ENCODE measurements at places on chromosomes 6 and 20.

DNA sequence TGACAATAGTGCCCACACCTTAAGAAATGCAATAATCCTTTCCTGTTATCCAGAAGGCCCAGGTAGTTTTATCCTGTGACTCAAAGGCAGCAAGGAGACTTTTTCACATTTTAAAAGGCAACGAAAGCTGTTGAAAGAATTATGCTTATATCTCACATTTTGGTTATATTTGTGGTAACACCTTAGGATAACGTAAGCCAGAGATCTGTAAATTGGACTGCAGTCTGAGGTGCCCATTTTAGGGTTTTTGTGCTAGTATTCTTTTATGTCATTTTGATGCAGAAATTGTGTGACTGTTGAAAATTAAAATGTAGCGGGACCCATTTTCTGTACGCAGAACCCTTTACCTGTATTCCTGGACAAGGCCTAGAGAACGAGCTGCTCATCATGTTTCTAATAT, 24.3 kb upstream of the MTHFD1L start:
- DNase-seq = no peak

DNA sequence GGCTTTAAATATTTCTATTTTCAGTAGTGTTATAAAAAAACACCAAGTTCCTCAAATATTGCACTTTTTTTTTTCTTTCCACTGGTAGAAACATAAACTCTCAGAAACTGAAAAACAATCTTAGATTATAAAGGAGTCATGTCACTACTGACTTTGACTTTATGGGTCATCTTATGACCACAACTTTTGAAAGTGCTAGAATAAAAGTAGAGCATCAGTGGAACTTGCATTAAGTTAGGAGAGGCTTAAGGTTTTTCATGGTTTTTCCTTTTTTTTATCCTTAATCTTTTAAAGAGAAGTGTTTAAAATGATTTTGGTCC, 56.6 kb upstream of the SUPT3H start:
- no peak for DNase-seq

- no peak for DNase-seq
These were observed 11.2 kb downstream of the COL9A3 start for GRCh38 chr20:62828051-62828450.

GRCh38 chr6:163151212-163151611, 263.3 kb upstream of the QKI start:
- no peak for DNase-seq

- no peak for DNase-seq
These were observed 57.5 kb downstream of the ILRUN start for GRCh38 chr6:34638834-34639736.

GRCh38 chr6:93915961-93916360, 496.6 kb upstream of the EPHA7 start:
- no peak for DNase-seq

DNA sequence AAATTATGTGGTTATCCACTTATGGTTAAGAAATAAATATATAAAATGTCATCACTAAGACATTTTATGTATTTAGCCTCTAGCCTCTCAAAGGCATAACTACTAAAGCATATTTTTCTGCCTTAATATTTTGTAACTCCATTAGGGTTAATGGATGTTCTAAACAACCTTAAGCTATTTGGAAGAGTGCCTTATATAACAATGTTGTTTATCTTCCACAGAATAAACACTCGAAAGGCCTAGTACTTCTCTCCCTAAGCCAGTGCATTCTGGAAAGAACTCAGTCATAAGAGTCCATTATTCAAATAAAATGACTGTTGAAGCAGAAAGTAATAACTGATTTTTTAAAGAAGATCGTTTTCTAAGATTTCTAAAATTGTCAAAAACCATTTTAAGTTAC, 15.0 kb upstream of the PRIM2 start:
- no peak for DNase-seq

DNA sequence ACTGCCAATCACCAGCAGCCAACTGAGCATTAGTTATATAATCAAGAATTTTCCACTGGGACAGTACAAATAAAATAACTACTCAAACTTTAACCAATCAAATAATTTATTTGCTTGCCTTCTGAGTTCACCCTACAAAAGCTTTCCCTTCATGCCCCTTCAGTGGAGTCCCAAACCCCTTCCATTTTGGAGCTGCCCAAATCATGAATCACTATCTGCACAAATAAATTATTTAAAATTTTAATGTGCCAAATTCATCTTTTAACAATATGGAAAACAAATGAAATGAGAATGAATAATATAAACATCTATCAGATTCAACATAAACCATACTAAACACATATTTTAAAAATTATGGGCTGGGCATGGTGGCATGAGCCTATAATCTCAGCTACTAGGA, 85.9 kb downstream of the KIF13A start:
- no peak for DNase-seq

DNA sequence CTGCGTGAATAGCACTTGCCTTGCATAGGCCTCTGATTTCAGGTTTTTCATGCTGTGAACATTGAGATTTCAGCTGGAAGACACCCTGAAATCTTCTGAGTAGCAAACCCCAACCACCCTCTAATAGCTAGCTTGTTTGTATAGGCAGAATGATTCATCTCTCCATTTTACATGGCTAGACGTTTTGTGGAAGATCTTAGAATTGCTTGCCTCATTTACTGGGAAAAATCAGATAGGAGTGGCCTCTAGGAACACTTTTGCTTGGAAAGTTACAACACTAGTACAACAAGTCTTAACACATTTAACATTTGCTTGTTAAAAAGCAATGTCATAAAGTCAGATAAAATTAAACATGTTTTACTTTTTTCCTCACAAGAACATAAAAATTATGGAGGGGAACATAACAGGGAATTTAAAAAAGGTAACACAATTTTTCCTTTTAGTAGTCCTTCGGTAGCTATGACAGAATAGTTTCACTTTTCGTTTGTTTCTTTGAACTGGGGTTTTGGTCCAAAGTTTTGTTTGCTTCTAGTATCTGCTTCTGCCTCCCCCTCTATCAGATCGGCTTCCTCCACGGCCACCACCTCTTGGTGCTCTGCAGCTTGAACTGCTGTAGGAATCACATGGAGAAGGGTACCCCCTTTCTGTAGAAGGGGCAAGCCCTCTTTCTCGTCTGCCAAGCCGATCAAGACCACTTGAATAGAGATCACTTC, 102.2 kb upstream of the PTCHD4 start:
- DNase-seq = no peak

DNA sequence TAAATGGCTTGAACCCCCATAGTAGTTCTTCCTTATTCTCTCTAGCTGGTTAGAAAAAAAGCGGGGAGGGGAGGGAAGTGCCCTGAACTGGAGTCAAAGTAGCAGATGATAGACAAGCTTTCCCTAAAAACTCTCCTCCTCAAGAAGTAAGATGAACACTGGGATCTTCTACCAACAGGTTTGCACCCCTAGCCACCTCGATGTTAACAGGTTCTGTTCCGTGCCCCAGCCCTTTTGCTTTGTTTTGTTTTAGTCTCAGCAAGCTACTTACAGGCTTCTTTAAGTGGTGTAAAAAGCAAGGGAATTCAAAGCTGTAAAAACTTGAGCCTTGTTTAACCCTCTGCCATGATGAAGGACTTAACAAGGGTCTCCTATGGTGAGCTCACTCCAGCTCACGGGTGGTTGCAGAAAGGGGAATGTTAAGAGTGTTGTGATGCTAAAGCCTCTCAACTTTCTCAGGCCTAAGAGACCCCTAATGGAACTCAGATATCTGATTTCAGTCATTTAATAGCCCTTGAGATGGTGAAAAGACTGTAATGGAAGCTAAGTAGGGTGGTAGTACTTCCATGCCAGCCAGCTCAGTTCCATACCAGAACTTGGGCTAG, 106.0 kb downstream of the FOXO3 start:
- no peak for DNase-seq

DNA sequence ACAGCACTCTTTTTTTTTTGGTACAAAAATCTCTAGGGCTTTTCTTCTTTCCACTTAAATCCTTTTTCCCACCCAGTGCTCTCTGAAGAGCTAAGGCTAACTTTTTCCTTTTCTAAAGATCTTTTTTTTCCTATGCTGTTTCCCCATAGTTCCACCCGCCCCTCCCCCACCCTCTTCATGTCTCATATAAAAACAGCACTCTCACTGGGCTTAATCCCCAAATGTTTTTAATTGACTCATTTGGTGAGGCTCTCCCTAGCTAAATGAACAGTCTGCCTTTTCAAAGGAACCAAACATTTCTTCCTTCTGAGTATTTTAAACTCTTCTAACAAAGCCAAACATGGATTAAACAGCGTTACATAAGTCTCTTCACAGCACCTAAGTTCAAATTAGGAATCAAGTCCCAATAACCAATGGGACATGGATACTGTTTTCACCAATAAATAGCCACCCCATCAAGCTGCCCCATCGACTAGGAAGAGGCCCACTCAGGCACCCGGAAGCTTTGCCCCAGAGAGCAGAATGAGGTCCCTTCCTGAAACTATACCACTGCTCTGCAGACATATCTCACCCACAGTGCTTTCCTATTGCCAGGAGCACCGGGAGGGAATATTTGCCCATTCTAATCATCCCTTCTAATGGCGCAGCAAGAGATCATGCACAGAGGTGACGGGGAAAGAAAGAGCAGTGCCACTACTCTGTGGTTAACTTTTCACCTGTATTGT, 63.7 kb downstream of the ATXN1 start:
- no peak for DNase-seq

DNA sequence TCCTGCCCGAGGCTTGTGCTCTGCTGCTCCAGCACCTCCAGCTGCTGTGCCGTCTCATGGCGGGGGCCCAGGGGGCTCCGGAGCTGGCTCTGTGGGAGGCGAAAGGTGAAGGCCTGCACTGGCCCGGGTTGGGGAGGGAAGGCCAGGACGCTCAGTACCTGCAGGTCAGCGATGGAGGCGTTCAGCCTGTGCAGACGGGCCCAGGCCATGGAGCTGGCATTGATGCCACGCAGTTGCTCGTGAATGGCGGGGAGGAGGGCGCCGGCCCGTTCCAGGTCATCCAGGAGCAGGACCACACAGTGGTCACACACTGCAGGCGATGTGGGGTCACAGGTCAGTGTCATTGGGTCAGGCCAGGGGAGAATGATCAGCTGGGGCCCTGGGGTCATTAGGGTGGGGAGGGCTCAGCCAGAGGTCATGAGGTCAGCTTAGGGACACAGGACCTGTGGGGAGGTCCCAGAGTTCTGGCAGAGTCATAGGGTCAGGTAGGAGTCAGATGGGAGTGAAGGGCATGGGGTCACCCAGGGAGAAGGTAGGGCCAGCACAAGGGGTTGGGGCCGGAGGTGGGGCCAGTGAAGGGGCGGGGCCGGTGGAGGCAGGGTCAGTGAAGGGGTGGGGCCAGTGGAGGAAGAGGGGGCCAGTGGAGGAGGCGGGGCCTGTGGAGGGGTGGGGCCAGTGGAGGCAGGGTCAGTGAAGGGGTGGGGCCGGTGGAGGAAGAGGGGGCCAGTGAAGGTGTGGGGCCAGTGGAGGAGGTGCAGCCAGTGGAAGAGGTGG, 18.0 kb downstream of the ADRM1 start:
- DNase-seq = no peak
